SK-N-DZ (cell line): ENCODE measurements at places on chromosomes 5 and 9.

DNA sequence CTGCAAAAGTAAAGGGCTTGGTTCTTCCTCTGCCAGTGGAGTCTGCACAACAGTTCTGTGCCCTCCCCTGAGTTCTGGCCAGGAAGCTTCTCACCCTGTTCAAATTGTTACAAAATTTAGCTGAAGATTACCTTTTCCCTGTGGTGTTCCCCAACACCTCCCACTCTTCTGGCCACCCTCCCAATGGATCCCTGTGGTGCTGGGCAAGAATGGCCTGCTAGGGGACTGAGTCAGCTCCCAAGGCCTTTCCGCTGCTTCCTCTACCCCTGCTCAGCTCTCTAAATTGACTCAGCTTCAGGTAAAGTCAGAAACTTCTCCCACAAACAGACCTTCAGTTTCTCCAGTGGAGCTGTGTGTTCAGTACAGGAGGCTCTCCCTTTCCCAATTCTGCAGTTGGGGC is 186.0 kb downstream of the NR2F1-AS1 start:
- no peak for DNase-seq

DNA sequence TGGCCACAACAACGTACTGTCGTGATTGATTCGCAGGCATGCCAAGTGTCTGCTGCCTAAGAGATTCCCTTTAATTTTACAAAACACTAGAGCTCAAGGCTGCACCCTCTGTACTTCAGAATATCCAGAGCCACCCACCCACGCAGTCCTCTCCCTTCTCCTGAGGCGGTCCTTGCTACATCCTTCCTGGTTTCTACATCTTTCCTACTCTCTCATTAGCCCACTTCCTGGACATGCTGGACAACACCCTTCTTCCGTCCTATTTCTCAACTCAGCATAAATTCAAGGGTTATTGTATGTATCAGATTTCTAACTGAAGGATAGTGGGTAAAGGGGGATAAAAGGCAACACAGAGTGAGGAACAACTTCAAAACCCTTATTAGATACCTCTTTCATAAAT is 148.4 kb upstream of the MAP3K1 start:
- DNase-seq: no peak

DNA sequence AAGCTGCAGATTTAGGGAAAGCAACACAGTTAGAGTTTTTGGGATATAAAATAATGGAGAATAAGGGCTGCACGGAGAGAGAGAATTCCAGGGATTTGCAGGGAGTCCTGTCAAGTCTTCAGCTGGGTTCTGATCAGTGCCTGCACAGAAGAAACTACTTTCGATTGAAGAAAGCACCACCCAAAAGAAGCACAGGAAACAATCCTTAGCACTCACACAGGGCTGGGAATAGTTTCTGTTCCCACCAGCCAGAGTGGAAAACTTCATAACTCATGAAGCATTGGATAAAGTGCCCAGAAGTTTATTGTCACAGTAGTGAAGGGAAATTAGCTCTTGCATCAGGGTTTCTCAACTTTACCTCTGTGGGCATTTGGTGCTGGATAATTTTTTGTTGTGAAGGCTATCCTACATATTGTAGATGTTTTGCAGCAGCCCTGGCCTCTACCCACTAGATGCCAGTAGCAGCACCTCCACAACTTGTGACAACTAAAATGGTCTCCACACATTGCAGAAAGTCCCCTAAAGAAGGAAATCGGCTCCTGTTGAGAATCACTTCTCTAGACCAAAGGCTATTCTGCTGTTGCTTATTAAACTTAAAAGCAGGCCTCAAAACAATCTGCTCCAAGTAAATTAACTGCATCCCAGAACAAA is 71.0 kb upstream of the FAM120A start:
- DNase-seq: no peak

- DNase-seq: peak; percentile 61
Measured at GRCh38 chr5:81838307-81838906, 87.5 kb upstream of the SSBP2 start.

DNA sequence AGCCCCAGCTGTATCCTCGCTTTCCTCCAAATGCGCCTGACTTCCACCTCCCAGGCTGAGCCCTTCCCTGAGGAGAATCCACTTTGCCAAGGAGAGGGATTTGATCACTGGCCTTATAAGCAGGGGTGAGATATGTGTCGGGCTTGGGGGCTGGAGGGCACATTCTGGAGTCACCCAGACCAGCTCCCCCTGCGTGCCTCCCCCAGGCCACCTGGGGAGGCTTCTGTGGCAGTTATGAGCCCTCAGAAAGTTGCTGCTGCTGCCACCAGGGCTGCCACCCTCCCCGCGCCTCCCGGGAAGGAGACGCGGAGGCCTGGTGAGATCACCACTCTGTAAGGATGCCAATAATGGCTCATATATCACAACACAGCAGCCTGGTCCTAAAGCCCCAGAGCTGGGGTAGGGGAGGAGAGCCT is 211.5 kb downstream of the PAPPA start:
- no peak for DNase-seq

DNA sequence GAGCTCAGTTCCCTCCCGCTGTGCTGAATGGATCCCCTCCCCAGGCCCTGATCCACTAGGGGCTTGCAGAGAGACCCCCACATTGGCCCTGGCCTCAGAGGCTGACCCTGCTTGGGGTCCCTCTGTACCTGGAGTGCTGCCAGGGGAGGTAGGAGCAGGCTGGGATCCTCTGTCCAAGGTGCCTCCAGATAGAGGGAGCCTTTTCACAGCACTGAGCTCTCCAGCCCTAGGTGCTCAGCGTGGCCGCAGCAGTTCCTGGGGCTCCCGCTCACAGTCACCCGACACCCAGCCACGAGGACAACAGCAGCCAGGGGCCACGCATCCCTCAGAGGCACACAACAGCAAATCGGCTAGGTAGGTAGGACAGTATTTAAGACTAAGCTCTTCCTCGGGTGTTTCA is 62.2 kb upstream of the IRX2 start:
- no peak for DNase-seq

DNA sequence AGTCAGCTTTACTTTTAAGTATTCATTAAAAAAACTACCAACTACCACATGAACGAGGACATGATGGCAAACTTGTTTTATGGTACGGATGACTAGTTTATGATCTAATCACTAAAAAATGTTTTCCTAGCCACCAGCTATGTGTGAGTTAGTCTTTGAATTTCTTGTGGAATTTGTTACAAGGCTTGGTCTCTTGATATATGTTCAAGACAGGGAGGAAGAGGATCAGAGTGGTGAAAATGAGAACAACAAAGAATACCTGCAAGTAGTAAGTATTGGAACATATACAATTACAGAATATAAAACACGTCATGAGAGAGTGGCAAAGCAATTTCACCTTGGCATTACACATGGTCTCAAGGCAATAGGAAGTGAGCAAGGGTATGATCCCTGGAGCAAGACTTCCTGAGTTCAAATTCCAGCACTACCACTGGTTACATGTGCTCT is 548.6 kb upstream of the TLE4 start:
- DNase-seq: no peak

DNA sequence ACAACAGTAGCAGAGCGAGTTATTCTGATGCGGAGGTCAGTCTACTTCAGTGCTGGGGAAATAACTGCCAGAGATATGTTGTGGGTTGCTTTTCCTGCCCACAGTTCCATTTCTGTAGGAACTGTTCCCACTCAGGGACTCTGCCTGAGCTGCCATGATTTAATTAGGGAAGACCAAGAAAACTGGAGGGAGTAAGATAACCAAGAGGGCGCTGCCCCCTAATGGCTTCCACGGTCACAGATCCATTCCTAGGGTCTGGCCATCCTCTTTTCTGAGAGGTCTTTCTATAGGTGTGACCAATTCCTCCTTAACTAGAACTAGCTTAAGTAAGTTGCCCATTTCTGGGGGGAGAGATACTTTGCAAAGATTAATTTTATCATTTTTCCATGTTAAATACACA is 125.9 kb downstream of the APBA1 start:
- peak; percentile 87 for DNase-seq

DNA sequence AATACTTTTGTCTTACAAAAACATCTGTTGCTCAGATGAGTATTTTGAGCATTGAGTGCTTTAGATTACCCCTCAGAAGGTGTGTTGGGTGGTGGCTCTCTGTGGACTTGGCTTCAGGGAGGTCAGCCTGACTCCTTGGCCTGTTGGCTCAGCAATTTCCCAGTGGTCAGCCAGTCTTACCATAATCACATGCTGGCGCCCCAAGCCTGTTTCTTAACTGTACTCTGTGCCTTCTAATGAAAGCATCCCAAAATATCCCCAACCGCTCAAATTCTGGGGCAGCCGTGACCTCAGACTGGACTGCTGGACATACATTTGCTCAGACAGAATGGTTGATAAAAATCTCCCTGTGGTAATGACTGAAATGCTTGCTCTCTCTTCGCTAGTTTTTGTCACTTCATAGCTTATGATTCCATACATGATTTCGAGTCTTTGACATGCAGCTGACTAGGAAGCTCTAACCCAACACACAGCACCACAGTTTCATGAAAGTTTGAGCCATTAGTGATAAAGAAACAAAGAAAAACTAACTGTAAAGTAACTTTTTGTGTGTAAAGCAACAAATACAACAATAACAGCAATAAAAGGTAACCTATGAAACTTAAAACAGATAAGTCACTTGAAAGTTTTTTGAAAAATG is 562.2 kb upstream of the MEF2C start:
- no peak for DNase-seq

DNA sequence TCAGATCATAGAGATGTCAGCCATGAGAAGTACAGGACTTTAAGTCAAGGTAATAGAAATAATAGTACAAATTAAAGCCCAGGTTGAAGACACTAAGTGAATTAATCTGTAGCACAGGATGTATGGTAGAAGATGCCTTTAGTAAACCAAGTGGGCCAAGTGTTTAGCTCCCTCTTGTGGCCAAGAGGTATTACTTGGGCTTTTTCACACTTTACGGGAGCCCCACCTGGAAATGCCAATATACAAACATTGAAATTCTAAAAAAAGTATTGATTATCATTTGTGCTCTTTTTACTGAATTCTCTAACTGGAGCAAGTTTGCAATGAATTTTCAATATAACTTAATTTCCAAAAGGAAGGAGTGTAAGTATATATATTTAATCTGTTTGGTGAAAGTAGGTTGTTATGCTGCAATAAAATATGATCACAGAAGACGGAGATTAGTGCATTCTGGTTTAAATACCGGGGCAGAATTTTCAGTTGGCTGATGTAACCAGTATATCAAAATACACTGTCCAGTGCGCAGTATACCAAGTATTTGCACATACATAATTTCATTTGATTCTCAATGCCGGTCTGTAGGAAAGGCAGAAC is 84.7 kb downstream of the PARP8 start:
- peak; percentile 53 for DNase-seq
